Right ventricle myocardium inferior (tissue), 1 donor: ENCODE measurements at places on chromosomes 12 and 14. TPM values are rescaled to one million over a fixed set of nuclear protein-coding genes. Genes with fewer than 3 reads are reported as not detected.

The TGFB3 gene
- total RNA-seq: 29.5 TPM

The KCNC2 gene
- not detected for total RNA-seq

The RBP5 gene
- total RNA-seq: 0.54 TPM

The EML5 gene
- 0.27 TPM for total RNA-seq

The SLCO1B1 gene
- total RNA-seq: not detected

The MSRB3 gene
- 148 TPM for total RNA-seq

The SLC7A7 gene
- total RNA-seq: 5.8 TPM

The TMCC3 gene
- 1.5 TPM for total RNA-seq
